ENCODE measurements at places on chromosomes 16 and 17. TPM values are rescaled to one million over a fixed set of nuclear protein-coding genes. Genes with fewer than 3 reads are reported as not detected.

GRCh38 chr16:3075523-3075915 is 10.1 kb downstream of the IL32 start:
- H3K27me3 ChIP-seq = no peaks in the 10 kb centered on the region
- no peak overlapping the region for H3K4me3 ChIP-seq
- no peaks in the 10 kb centered on the region for H3K4me1 ChIP-seq
- DNase-seq = no peak

DNA sequence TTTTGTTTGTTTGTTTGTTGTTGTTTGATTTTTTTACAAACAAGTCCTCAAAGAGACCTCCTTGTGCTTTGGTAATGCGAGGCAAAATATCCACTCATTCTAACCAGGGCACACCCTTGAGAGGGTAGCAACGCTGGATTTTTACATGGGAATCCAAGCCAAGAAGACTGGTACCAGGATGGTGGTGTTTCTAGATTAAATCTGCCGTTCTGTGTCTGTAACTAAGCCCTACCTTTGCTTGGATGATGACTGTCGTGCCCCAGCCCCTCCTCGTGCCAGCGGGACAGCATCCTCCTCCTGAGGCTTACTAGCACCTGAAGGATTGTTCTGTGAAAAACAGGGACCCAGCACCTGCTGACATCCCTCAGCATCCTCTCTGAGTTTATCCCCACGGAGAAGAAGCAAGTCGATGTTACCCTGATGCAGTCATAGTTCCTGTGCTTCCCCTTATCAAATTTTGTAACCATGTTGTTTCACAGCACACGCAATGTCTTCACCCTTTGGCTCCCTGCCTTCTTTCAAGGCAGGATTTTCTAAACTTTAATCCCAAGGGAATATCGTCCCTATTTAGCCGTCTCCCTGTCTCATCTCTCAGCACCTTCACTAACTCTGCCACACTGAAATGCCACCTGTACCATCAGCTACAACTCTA is 5.1 kb upstream of the HSBP1 start:
- peak overlapping the region; percentile 60 for H3K4me3 ChIP-seq
- no peaks in the 10 kb centered on the region for H3K36me3 ChIP-seq
- H3K4me1 ChIP-seq = peaks cover 7% of the 10 kb centered on the region
- no peaks in the 10 kb centered on the region for H3K27me3 ChIP-seq
- H3K27ac ChIP-seq = no peak overlapping the region
- DNase-seq = no peak

GRCh38 chr17:2939714-2940351 is 123.6 kb downstream of the OR1D5 start:
- H3K27me3 ChIP-seq = no peaks in the 10 kb centered on the region
- H3K36me3 ChIP-seq = no peaks in the 10 kb centered on the region
- H3K27ac ChIP-seq = no peak overlapping the region
- H3K4me3 ChIP-seq = peak overlapping the region; percentile 35

DNA sequence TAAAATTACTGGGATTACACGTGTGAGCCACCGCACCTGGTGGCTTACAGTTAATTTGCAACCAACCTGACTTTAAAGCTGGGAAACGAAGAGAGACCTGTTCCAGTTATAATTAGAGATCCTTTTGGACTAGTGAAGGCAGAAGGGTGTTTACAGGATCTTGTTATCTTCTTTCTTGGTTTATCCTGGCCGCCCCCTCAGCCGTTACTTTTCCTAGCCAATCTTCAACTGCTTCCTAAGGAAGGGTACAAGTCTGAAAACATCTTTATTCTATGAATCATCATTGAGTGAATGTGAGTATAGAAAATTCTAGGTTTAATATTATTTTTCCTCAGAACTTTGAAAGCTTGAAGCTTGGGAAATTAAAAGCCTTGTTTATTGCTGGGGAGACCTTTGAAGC is 286.5 kb downstream of the SLC39A11 start:
- no peaks in the 10 kb centered on the region for H3K27me3 ChIP-seq
- H3K4me1 ChIP-seq = no peaks in the 10 kb centered on the region
- DNase-seq = no peak
- no peak overlapping the region for H3K27ac ChIP-seq

- H3K4me3 ChIP-seq = no peak overlapping the region
- no peak for DNase-seq
- H3K27ac ChIP-seq = no peak overlapping the region
These were observed 120.4 kb upstream of the C17orf78 start for GRCh38 chr17:37255432-37255831.

- DNase-seq = no peak
- no peak overlapping the region for H3K4me3 ChIP-seq
- no peaks in the 10 kb centered on the region for H3K4me1 ChIP-seq
- no peaks in the 10 kb centered on the region for H3K36me3 ChIP-seq
- no peak overlapping the region for H3K27ac ChIP-seq
- H3K27me3 ChIP-seq = peaks cover 6% of the 10 kb centered on the region
These were observed 5.8 kb upstream of the MT3 start for GRCh38 chr16:56583351-56584168.

- peaks cover 52% of the 10 kb centered on the region for H3K4me1 ChIP-seq
- H3K27ac ChIP-seq = peak overlapping the region; percentile 97
- DNase-seq = peak; percentile 73
- H3K27me3 ChIP-seq = no peaks in the 10 kb centered on the region
- no peaks in the 10 kb centered on the region for H3K36me3 ChIP-seq
These were observed 11.0 kb downstream of the HEXIM2 start for GRCh38 chr17:45172541-45173286.

DNA sequence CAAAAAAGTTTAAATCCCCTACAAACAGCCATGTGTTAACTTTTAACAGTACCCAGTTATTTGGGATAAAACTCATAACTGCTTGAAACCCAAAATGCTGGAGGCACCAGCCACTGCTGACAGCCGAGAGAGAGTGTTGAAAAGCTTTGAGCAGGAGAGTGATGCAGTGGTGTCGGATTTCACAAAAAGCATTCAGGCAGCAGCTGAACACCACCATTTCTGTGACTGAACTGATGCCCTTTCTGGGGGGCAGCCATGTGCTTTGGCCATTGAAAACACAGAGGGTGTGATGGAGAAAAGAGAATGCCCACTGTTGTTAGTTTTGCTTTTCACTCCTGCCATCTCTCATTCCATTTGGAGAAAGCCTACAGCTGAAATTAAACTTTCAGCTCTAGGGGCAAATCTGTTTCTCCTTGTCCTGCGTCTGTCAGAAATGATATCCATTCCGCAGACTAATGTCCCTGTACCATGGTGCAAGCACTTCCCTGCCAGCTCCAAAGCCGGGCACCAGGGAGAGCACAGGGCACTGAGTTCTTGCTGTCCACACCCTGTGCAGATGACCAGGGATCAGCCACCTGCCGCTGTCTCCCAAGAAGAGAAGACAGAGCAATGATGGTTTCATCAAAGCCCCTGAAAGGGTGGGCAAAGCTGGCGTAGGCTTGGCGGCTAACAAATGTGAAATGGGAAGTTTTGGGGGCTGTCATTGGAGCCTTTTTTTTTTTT is 16.6 kb upstream of the MLYCD start:
- no peaks in the 10 kb centered on the region for H3K36me3 ChIP-seq
- no peaks in the 10 kb centered on the region for H3K4me1 ChIP-seq
- H3K27me3 ChIP-seq = no peaks in the 10 kb centered on the region
- H3K27ac ChIP-seq = no peak overlapping the region

- H3K4me1 ChIP-seq = no peaks in the 10 kb centered on the region
- no peak for DNase-seq
- H3K27ac ChIP-seq = no peak overlapping the region
- H3K4me3 ChIP-seq = no peak overlapping the region
- no peaks in the 10 kb centered on the region for H3K27me3 ChIP-seq
These were observed 20.4 kb downstream of the OTOA start for GRCh38 chr16:21684199-21684598.

- H3K27me3 ChIP-seq = no peaks in the 10 kb centered on the region
- no peaks in the 10 kb centered on the region for H3K4me1 ChIP-seq
- H3K27ac ChIP-seq = no peak overlapping the region
- H3K36me3 ChIP-seq = no peaks in the 10 kb centered on the region
These were observed 31.2 kb downstream of the LYRM9 start for GRCh38 chr17:27862004-27862403.

GRCh38 chr16:35565626-35566025 is 2106.2 kb downstream of the TP53TG3F start:
- DNase-seq = no peak
- H3K27me3 ChIP-seq = no peaks in the 10 kb centered on the region

DNA sequence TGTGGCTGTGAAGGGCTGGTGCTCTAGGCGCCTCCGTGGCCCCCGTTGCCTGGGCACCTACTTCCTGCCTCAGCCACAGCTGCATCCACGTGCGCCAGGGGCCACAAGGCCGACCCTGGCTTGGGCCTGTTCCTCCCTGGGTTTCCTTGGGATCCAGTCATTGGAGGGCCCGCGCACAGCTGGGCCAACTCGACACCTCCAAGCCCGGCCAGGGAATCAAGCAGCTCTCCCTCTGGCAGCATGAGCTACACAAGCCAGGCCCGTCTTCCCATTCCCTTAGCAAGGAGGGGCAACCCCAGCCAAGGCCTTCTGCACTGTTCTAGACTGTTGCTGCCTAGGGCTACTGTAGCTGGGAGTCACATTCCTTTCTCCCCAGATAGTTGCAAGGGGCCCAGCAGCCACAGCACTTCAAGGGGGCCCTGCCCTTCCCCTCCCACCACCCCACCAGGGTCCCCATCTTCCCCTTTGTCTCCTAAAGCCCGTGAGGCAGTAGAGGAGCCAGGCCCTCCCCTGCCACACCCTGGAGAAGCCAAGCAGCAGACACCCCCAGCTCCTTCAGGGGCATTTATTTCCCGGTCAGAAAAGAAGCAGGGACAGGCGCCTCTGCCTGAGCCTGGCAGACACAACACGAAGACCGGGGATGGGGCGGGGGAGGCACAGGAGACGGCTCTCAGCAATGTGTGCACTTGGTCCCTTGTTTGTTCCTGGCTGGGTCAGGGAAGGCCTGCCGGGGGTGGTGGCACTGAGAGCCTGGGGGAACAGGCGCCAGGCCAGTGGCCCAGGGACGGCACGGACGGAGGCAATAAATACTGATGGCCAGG is 3.8 kb downstream of the ARHGDIA start:
- H3K4me1 ChIP-seq = peaks cover 39% of the 10 kb centered on the region
- no peak overlapping the region for H3K4me3 ChIP-seq
- peaks cover 15% of the 10 kb centered on the region for H3K36me3 ChIP-seq
- H3K27me3 ChIP-seq = no peaks in the 10 kb centered on the region
- DNase-seq = no peak

DNA sequence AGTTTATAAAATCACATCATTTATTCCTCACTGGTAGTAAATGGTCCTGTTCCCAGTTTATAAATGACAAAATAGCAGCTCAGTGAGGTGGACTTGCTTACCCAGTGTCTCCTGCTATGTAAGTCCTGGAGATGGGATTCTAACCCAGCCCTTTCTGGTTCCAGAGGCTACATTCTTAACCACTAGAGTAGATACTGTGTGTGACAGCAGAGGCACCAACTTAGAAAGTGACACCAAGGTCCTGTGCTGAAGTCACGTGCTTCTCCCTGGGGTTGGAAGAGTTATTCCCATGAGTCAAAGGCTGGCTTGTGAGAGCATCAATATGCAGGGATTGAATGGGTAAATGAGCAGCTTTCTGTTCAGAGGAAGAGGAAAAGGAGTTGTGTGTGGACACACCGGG is 167.3 kb upstream of the IRX3 start:
- no peaks in the 10 kb centered on the region for H3K36me3 ChIP-seq
- no peaks in the 10 kb centered on the region for H3K4me1 ChIP-seq
- H3K27ac ChIP-seq = no peak overlapping the region
- no peaks in the 10 kb centered on the region for H3K27me3 ChIP-seq
- no peak for DNase-seq

DNA sequence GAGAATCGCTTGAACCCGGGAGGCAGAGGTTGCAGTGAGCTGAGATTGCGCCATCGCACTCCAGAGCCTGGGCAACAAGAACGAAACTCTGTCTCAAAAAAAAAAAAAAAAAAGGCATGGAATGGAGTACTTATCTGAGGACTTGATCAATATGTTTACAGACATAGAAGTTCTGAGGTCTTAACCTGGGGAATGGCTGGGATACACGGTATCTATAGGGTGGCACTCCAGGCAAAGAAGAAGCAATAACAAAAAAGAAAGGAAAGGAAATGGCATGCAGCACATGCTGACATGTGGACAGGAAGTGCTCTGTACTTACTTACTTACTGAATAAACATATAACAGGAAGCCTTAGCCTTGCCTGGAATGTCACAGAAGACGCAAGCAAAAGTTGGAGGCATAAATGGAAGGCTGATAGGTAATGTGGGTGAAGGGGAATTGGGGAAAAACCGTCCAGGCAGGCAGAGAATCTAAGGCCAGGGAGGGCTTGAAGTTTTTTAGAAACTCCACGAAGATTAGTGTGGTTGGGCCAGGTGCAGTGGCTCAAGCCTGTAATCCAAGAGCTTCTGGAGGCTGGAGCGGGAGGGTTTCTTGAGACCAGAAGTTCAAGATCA is 10.1 kb upstream of the SPOP start:
- H3K27me3 ChIP-seq = no peaks in the 10 kb centered on the region
- DNase-seq = no peak
- H3K4me1 ChIP-seq = peaks cover 53% of the 10 kb centered on the region
- peak overlapping the region; percentile 98 for H3K27ac ChIP-seq

DNA sequence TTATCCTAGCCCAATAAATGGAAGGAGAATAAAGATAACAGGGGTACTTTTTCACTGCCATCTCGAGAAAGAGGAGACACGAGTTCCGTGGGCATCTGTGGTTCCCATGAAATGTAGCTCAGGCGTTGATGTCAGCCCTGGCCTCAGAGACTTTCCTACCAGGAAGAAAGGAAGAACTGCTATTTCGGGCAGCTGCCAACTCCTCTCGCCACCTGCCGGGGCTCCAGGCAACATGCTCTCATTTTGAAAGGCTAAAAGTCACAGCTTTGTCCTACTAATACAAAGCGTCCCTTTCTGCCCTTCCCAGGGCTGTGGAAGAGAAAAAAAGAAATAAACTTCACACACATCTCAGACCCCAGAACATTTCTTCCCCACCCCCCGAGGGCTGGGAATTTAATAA is 65.8 kb downstream of the DHRS7C start:
- H3K27ac ChIP-seq = no peak overlapping the region
- H3K4me1 ChIP-seq = no peaks in the 10 kb centered on the region
- no peaks in the 10 kb centered on the region for H3K36me3 ChIP-seq
- H3K27me3 ChIP-seq = no peaks in the 10 kb centered on the region

- peak; percentile 79 for DNase-seq
- no peak overlapping the region for H3K4me3 ChIP-seq
- no peaks in the 10 kb centered on the region for H3K27me3 ChIP-seq
- peaks cover 71% of the 10 kb centered on the region for H3K4me1 ChIP-seq
- peak overlapping the region; percentile 88 for H3K27ac ChIP-seq
- no peaks in the 10 kb centered on the region for H3K36me3 ChIP-seq
These were observed 13.2 kb downstream of the IL4R start for GRCh38 chr16:27326738-27327585.

DNA sequence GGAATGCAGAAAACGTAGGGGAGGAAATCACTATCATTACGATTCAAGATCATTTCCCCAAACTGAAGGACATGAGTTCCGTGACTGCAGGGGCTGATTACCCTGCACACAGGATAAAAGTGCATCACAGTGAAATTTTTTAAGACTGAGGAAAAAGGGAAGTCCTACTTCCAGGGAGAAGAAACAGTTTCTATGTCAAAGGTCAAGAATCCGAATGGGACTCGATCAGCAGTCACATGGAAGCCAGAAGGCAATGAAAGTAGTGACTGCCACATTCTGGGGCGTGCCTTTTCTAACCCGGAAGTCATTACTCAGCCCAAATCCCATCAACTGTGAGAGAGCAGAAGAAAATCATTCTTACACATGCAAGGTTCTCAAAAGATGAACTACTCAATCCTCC is 12.1 kb downstream of the ZZEF1 start:
- H3K36me3 ChIP-seq = no peaks in the 10 kb centered on the region
- no peak overlapping the region for H3K27ac ChIP-seq
- no peak overlapping the region for H3K4me3 ChIP-seq
- DNase-seq = no peak

Gene KRTAP1-5
- total RNA-seq = not detected

Gene CCL16
- total RNA-seq = not detected

Gene SLC35G6
- total RNA-seq = not detected

Gene ZP2
- total RNA-seq = not detected

Gene CCT6B
- total RNA-seq = 4.9 TPM

Gene GUCY2D
- total RNA-seq = not detected

Gene FBXW10B
- total RNA-seq = not detected

Gene SLC4A1
- total RNA-seq = not detected

Gene PIK3R5
- total RNA-seq = 30.7 TPM

Gene CNTROB
- total RNA-seq = 11.2 TPM

All from thoracic aorta (tissue), 2 donors.